ENCODE measurements at places on chromosomes 2 and 18.

DNA sequence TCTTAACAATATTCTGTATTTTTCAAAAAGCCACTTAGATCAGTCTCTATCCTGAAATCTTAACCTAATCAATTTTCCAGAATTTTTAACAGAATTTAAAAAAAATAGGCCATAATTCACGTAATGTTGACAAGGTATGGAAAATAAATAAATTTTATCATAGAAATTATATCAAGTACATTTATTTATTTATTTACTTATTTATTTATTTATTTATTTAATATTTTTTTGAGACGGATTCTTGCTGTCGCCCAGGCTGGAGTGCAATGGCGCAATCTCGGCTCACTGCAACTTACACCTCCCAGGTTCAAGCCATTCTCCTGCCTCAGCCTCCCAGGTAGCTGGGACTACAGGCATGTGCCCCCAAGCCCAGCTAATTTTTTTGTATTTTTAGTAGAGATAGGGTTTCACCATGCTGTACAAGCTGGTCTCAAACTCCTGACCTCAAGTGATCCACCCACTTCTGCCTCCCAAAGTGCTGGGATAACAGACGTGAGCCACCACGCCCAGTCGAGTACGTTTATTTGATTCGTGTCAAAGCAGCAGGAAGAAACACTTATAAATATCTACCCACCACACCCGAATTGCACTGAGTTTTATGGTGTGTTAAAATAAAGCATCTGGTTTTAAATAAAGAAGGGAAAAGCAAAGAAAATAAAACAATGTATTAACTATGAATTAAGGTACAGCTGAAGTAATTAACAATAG lies 60.1 kb downstream of the DSC3 start:
- DNase-seq: no peak

- peak; percentile 79 for DNase-seq
Observed at GRCh38 chr2:74002505-74003421, 18.1 kb downstream of the TET3 start.

DNA sequence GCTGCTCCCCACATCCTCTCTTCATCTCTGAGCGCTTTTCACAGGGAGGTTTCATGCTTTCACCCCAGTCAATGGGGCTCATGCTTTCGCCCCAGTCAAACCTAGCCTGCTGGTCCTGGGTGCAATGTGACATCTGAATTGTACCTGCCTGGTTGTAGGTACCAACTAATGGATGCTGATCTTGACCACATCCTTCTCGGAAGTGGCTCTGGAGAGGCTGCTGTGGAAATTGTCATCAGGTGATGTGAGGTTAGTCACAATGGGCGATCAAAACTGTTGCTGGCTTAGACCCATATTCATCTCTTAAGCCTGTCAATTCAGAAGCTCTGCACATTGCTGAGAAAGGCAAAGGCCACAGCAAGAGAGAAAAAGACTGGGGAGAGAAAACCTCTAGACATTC lies 32.7 kb upstream of the ALKAL2 start:
- no peak for DNase-seq

- DNase-seq: no peak
Observed at GRCh38 chr2:232869138-232870017, 686 bp upstream of the SNORC start.

DNA sequence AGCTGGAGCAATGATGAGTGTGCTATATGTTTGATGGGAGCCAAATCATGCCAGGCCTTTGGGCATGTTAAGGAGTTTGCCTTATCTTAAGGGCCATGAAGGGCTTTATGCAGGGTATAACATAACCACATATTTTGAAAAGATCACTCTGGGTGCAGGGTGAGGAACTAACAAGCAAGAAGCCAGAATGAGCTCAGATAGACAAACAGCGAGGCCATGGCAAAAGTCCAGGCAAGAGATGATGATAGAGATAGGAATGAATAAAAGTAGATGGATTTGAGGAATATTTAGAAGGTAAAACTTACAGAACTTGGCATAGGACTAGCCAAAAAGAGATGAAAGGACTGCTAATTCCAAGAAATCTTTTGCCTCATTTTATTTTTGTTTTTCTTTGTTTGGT lies 6.7 kb downstream of the GALNT3 start:
- no peak for DNase-seq

DNA sequence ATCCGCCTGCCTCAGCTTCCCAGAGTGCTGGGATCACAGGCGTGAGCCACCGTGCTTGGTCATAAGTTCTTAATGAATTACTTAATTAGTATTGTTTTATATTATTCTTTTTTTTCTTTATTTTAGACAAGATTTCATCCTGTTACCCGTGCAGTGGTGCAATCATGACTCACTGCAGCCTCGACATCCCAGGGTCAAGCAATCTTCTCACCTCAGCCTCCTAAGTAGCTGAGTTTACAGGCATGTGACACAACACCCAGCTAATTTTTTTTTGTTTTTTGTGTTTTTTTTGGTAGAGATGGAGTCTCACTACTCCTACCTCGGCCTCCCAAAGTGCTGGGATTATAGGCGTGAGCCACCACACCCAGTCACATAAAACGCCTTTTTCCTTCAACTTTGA lies 17.3 kb downstream of the C2orf42 start:
- DNase-seq: no peak

- no peak for DNase-seq
Observed at GRCh38 chr2:67374949-67375348, 22.2 kb upstream of the ETAA1 start.

GRCh38 chr2:28025123-28025522 lies 134.6 kb downstream of the BABAM2 start:
- DNase-seq: no peak

- DNase-seq: no peak
Observed at GRCh38 chr2:119387381-119388129, 20.8 kb downstream of the DBI start.

DNA sequence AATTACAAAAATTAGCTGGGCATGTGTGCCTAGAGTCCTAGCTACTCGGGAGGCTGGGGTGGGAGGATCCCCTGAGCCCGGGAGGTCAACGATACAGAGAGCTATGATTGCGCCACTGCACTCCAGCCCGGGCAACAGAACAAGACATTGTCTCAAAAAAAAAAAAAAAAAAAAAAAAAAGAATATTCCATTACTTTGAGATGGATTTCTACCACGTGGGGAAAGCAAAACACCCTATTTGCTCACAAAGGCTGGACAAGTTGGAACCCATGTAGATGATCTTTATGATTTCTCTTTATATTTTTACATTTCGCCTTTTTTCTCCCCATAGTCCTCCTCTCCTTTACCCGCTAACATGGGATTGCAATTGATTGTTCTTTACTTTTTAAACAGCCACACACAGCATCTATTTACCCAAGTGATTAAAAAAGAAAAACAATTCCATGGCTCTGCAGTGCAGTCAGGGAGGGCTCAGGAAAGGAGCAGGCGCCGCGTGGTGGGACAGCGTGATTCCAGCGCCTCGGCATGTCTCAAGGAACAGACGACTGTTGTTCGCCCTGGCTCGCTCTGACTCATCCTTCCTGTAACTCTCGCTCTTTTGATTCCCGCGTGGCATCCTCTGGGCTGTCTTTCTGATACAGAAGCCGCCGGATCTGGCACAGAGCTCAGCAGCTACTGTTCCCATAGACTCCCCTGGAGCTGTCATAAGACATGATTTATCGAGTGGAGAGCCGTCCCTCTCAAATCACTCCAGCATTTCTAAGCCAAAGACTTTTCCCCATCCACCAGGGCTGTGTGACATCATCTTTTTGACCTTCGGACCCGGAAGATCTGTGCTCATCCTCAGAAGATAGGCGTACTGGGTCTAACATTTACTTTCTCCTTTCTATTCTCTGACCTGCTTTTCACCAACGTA lies 230.4 kb upstream of the AGAP1 start:
- no peak for DNase-seq

GRCh38 chr2:200354833-200355751 lies 48.6 kb downstream of the SPATS2L start:
- DNase-seq: no peak

Measured in CD4-positive, alpha-beta T cell treated with Interleukin-4 for 1 hour (primary cell).